ENCODE measurements at places on chromosomes 6 and 20.

DNA sequence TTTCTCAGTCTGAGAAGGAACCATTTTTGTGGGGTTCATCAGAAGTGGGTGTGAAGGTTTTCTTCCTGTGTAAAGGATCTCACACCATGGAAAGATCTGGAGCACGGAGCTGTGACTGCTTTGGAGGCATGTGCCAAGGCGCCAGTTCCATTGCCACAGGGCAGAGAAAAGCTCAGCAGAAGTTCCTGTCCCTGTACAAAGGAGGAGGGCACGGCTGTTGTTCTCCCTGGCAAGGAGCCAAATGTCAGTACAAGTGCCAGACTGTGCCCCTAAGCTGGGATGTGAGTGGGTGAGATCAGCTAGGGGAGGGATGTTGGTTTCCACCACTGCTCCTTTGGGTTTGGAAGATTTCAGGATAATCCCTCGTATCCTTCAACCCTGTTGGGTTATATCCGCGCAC lies 117.3 kb downstream of the CRYBG1 start:
- DNase-seq = no peak

DNA sequence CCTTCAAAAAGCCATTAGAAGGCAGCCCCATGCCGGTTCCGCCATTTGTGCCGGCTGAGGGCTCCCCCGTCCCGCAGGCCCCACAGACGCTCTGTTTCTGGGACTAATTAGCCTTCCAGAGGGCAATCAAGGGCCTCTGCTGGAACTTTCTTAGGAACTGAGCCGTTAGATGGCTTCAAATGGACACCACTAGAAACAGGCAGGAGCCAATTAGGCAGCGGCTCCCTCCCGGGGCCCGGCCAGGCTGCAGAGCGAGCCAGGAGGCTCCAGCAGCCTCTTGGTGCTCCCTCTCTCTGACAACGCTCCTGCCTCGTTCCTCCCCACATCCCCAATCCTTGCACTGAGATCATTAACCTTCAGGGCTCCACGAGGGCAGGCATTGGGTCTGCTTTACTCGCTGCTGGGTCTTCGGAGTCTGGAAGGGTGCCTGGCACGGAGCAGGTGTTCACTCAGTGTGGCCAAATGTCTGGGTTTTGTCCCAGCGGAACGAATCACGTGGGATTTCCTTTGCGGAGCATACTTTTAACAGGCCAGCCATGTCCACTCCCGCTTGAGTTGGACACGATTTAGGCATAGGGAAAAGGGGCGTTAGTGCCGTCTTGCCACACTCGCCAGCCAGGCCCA lies 98.3 kb downstream of the TMEM242 start:
- DNase-seq = no peak

DNA sequence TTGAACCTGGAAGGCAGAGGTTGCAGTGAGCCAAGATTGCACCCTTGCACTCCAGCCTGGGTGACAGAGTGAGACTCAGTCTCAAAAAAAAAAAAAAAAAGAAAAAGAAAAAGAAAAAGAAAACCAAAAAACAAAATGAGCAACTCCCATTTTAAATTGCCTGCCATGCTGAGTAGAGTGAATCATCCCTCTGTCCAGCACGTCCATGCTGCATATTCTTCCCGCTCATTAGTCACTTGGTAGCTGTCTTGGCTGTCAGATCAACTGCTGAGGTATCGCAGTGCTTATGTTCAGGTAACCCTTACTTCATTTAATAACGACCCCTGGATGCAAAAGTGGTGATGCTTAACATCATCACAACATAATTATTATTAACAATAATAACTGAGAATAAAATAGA lies 72.6 kb upstream of the RNF24 start:
- no peak for DNase-seq

DNA sequence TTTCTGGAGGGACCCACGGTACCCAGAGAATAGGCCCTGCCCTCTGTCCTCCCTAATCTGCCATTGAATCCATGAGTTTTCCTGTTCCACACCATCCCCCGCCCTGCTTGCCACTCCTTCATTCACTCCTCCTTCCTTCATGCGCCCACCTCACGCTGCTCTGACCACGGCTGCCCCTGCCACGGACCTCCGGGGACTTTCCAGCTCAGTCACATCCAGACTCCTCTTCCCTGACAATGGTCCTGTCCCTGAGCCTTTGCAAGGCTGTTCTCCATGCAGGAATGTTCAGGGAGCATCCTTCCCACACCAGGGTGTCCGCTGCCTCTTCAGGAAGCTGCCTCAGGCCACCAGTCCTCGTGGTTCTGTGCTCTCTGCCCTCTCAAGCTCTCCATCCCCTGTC lies 25.9 kb downstream of the GLP1R start:
- DNase-seq = no peak

DNA sequence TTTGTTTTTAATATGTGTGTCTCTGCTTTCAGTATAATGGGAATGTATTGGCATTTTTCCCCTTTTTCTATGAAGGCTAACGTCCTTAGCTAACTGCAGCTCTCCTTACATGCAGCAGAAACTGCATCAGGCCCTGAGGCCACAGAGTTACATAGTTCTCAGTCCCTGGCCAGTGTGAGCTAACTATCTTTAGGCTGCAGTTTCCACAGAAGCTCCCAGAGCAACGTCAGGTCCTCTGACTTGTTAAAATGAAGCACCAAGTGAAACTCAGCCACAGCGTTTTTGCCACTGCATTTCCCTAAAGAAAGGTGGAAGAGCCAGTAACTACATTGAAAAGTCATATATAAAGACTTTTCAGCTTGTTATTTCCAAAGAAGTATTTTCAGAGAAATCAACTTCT lies 244.7 kb downstream of the CBLN4 start:
- no peak for DNase-seq

GRCh38 chr6:158605266-158605878 lies 39.2 kb downstream of the DYNLT1 start:
- DNase-seq = peak; percentile 82

- peak; percentile 64 for DNase-seq
Observed at GRCh38 chr20:50498071-50498776, 12.0 kb upstream of the PTPN1 start.

GRCh38 chr6:152534541-152534940 lies 102.6 kb downstream of the SYNE1 start:
- no peak for DNase-seq

DNA sequence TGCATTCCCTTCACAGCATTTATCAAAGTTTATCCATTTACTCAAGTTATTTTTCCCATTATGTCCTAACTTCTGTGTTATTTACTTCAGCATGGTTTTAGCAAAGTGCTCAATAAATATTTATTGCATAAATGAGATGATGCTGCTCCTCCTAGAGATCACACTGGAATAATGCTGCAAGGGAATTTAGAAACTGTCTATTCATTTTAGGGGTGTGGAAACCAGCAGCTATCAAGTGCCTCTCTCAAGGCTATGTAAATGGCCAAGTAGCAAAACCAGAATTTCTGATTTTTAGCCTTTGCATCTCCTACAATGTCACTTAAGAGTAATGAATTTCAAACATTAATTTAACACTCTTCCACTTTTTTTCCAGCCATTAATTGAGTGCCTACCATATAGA lies 316.2 kb downstream of the COL12A1 start:
- no peak for DNase-seq

GRCh38 chr6:122800906-122801305 lies 11.8 kb downstream of the SMPDL3A start:
- no peak for DNase-seq
